ENCODE measurements at places on chromosomes 2 and 18.

- H3K4me1 ChIP-seq: no peaks in the 10 kb centered on the region
- no peak overlapping the region for H3K4me3 ChIP-seq
- no peak overlapping the region for H3K27ac ChIP-seq
- no peak for DNase-seq
- no peaks in the 10 kb centered on the region for H3K27me3 ChIP-seq
- H3K36me3 ChIP-seq: no peaks in the 10 kb centered on the region
Measured at GRCh38 chr2:20179755-20180594, 45.0 kb downstream of the SDC1 start.

DNA sequence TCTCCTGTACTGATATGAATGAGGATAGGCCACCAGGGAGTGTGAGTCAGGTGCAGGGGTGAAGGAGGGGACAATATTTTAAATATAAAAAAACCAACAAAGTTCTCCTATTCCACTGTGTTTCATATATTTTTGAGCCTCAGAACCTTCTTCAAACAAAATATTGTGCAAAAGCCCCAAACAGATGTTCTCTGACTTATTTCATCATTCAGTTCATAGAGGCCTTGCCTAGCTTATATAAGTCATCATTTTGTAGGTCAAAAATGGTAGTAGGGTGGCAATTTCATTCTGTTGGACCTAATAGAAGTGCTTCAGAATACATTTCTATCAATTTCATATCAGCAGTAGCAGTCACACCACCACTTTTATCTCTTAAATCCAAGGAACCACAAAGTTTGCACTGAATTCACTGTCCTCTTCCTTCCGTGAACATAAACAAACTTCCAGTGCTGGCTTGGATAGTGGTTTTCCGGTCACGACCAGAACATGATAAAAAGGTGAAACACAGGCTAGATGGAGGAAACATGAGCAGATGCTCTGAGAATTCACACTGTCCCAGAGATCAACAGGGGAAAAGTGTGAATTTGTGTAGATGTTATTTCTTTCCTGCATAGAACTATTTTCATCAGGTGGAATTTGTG lies 99.1 kb downstream of the EN1 start:
- no peaks in the 10 kb centered on the region for H3K27me3 ChIP-seq
- H3K36me3 ChIP-seq: no peaks in the 10 kb centered on the region
- DNase-seq: no peak
- H3K4me1 ChIP-seq: no peaks in the 10 kb centered on the region
- H3K27ac ChIP-seq: no peak overlapping the region
- no peak overlapping the region for H3K4me3 ChIP-seq

DNA sequence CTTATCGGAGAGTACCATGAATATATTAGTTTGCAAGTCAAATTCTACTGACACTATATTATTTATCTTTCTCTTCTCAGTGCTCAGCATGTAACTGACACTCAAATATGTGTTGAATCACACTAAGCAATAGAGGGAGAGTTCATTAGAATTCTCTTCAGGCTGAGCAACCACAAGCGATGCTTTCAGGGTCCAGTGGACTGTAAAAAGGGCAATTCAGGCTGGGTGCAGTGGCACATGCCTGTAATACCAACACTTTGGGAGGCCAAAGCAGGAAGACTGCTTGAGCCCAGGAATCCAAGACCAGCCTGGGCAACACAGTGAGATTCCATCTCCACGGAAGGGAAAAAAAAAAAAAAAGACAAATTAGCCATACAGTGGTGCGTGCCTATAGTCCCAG lies 16.3 kb downstream of the PDE6D start:
- DNase-seq: no peak
- no peak overlapping the region for H3K4me3 ChIP-seq
- no peaks in the 10 kb centered on the region for H3K27me3 ChIP-seq
- H3K27ac ChIP-seq: no peak overlapping the region
- no peaks in the 10 kb centered on the region for H3K4me1 ChIP-seq
- no peaks in the 10 kb centered on the region for H3K36me3 ChIP-seq

- peaks cover 26% of the 10 kb centered on the region for H3K4me1 ChIP-seq
- no peaks in the 10 kb centered on the region for H3K27me3 ChIP-seq
- peak overlapping the region; percentile 70 for H3K4me3 ChIP-seq
- H3K36me3 ChIP-seq: no peaks in the 10 kb centered on the region
Measured at GRCh38 chr2:11154016-11154922, 998 bp upstream of the SLC66A3 start.

DNA sequence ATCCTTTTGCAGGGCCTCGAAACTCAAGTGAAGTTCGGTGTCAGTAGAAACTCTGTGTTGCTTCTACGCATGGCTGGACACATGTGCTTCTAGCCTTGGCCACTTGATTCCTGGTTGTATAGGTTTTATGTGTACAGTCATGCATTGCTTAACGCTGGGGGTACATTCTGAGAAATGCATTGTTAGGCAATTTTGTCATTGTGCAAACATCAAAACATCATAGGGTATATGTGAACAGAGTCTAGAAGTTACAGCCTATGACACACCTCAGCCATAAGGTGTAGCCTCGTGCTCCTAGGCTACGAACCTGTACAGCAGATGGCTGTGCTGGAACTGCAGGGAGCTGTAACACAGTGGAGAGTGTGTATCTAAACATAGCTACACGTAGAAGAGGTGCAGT lies 39.4 kb downstream of the TMEM18 start:
- H3K4me3 ChIP-seq: no peak overlapping the region
- no peaks in the 10 kb centered on the region for H3K27me3 ChIP-seq
- no peaks in the 10 kb centered on the region for H3K36me3 ChIP-seq
- H3K4me1 ChIP-seq: peaks cover 8% of the 10 kb centered on the region
- DNase-seq: no peak

GRCh38 chr2:109158237-109158636 lies 29.2 kb downstream of the SH3RF3 start:
- H3K27me3 ChIP-seq: peaks cover 4% of the 10 kb centered on the region
- no peak overlapping the region for H3K4me3 ChIP-seq
- no peak overlapping the region for H3K27ac ChIP-seq
- no peaks in the 10 kb centered on the region for H3K4me1 ChIP-seq
- DNase-seq: no peak
- H3K36me3 ChIP-seq: no peaks in the 10 kb centered on the region

DNA sequence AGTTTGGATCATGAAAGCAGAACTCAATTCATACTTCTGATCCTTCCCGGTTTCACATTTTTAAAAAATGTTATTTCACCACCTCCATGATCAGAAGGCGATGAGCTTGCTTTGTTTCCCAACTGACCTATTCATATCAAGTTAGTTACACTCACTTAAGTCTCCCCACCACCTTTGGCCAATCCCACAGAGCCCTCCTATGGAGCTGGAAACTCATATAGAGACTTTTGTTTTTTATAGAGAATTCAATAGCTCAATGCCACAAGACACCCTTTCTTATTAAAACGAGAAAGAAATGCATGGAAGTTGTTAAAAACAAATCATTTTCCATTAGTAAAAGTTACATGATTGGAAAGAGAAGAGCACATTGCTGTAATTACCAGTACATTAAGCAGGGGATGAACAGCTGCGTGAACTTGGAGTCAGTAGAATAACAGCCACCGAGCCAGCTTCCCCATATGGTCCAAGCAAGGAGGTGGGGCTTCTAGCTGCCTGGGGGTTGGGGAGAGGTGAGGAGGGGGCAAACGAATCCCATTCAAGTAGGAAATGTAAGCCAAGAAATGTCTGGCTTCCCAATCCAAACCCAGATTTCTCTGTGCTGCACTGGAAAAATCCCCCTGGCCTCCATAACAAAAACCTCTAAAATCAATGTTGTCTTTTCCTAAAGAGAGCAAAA lies 614.5 kb downstream of the IRS1 start:
- no peak for DNase-seq
- H3K27me3 ChIP-seq: no peaks in the 10 kb centered on the region
- no peak overlapping the region for H3K4me3 ChIP-seq

DNA sequence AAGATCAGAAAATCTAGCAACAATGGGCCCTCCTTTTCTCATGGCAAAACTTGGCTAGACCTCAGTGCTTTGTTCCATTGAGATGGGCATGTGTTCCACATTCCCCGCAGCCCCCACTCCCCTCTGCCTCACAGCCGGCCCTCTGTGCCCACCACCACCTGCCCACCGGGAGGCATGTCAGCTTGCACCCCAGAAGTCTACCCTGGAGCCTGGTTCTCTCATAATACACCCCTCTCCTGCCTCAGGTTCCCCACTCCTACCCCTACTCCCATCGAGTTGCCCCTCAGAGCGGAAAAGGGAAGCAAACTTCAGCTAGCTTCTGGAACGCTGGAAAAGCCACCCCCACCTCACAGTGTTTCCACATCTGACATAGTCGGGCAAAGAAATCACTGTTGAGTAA lies 219.0 kb downstream of the ANAPC1 start:
- DNase-seq: no peak
- H3K27ac ChIP-seq: no peak overlapping the region
- H3K4me1 ChIP-seq: peaks cover 4% of the 10 kb centered on the region

GRCh38 chr2:15554525-15555218 lies 6.5 kb downstream of the NBAS start:
- H3K4me1 ChIP-seq: no peaks in the 10 kb centered on the region
- H3K27me3 ChIP-seq: no peaks in the 10 kb centered on the region
- peaks cover 7% of the 10 kb centered on the region for H3K36me3 ChIP-seq
- no peak overlapping the region for H3K27ac ChIP-seq

GRCh38 chr2:66508484-66509071 lies 73.7 kb downstream of the MEIS1 start:
- H3K4me3 ChIP-seq: no peak overlapping the region
- no peaks in the 10 kb centered on the region for H3K36me3 ChIP-seq
- no peaks in the 10 kb centered on the region for H3K27me3 ChIP-seq

DNA sequence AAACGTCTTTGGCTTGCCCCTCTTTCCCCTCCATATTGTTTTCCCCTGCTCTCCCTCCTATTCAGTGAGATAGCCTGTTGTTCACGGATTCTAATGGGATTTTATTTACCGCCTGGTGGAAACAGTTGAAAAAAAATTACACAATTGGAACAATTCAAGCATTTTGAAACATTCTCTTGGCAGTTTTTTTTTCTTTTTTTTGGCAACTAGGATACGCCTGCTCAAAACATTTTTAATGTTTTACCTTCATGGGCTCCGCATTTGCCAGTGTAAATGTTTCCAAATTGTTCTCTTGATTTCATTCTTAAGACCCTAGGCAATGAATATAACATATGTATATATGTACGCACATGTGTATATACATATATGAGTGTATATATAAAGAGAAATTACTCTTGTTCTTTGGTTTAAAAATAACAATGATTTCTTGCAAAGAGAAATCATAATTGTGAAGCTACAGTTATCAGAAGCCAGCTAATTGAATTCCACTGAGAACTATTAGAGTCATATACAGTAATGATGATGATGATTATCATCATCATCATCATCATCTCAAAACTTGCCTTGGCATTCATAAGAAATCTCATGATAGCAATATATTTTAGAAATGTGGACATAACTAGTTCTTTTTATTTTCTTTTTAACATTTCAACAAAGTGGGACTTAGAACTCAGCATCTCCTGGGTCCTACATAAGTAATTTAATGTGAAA lies 146.7 kb downstream of the LTBP1 start:
- H3K4me3 ChIP-seq: no peak overlapping the region
- DNase-seq: no peak
- no peaks in the 10 kb centered on the region for H3K36me3 ChIP-seq

DNA sequence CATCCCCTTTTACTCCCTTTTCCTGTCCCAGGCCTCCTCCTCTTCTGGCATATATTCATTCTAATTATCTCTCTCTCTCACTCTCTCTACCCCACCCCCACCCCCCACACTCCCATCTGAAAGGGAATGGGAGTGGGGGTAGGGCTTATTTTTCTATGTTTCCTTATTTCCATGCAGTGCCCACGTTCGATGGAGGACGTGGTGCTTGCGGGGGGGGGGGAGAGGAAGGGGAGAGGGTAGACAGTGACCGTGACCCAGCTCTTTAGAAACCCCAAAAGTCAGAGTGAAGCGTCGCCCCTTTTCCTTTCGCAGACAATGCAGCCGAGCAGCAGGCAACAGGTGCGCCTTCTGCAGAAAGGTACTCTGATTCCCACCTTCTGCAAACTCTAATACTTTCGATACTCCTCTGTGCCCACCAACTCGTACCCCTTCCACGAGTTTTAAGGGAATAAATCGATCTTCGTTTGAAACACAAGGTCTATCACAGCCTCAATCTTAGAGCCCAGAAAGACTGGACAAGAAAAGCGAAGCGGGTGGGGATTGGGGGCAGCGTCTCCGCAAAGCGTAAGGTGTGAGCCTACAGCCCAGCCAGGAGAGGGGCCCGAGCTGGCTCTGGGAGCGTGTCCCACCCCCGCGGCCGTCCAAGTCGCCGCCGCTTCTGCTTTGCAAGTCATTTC lies 891 bp upstream of the NR4A2 start:
- H3K27me3 ChIP-seq: peaks cover 24% of the 10 kb centered on the region
- H3K4me1 ChIP-seq: peaks cover 44% of the 10 kb centered on the region
- peak overlapping the region; percentile 91 for H3K4me3 ChIP-seq
- no peaks in the 10 kb centered on the region for H3K36me3 ChIP-seq
- H3K27ac ChIP-seq: peak overlapping the region; percentile 97
- DNase-seq: no peak

DNA sequence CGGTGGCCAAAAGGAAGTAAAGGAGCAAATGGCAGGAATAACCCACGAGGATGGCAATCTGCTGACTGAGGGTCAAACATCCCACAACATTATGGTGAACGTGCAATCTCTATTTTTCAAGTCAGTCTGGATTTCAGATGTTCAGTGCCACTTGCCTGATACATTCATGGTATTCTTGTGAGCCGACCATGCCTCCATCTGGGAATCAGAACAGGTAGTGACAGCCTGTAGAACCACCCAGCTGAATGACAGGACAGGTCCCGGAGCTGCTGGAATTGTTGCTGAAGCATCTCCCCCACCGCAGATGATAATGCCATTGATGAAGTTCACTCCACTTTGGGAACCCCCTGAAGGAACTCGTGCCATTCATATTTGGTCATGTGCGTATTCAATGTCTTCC lies 123.2 kb downstream of the CAPN13 start:
- no peaks in the 10 kb centered on the region for H3K36me3 ChIP-seq
- DNase-seq: no peak
- no peak overlapping the region for H3K27ac ChIP-seq
- no peaks in the 10 kb centered on the region for H3K4me1 ChIP-seq
- H3K27me3 ChIP-seq: no peaks in the 10 kb centered on the region
- H3K4me3 ChIP-seq: no peak overlapping the region

- no peaks in the 10 kb centered on the region for H3K27me3 ChIP-seq
- no peak for DNase-seq
- H3K27ac ChIP-seq: no peak overlapping the region
- peaks cover 20% of the 10 kb centered on the region for H3K4me1 ChIP-seq
- H3K36me3 ChIP-seq: peaks cover 4% of the 10 kb centered on the region
Measured at GRCh38 chr2:239379641-239380170, 21.1 kb downstream of the HDAC4 start.

DNA sequence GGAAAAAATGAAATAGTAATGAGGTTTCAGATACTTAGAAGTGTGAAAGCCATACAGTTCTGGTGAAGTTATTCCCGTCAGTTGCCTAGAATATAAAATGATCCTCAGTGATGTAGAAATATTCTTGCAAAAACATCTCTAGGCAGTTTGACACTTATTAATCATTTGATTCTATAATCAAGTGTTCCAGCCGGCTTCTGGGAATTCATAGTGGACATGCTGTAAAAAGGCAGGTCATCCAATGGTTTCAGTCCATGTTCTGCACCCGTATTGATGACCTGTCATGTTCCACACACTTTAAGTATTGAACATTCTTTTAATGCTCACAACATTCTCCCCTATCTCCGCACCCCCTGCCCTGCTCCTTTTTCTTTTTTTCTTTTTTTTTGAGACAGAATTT lies 19.8 kb downstream of the ARPC2 start:
- DNase-seq: no peak
- peaks cover 85% of the 10 kb centered on the region for H3K36me3 ChIP-seq
- no peak overlapping the region for H3K4me3 ChIP-seq

- H3K4me1 ChIP-seq: peaks cover 63% of the 10 kb centered on the region
- no peaks in the 10 kb centered on the region for H3K27me3 ChIP-seq
- H3K36me3 ChIP-seq: no peaks in the 10 kb centered on the region
- no peak overlapping the region for H3K4me3 ChIP-seq
- peak overlapping the region; percentile 30 for H3K27ac ChIP-seq
Measured at GRCh38 chr2:69646714-69647113, 3.2 kb upstream of the AAK1 start.
